ENCODE measurements at places on chromosomes 2 and 18.

GRCh38 chr2:55115761-55116597, 65.7 kb upstream of the RTN4 start:
- DNase-seq, result no peak

- no peak for DNase-seq
Observed at GRCh38 chr2:216590780-216591179, 42.4 kb upstream of the IGFBP2 start.

DNA sequence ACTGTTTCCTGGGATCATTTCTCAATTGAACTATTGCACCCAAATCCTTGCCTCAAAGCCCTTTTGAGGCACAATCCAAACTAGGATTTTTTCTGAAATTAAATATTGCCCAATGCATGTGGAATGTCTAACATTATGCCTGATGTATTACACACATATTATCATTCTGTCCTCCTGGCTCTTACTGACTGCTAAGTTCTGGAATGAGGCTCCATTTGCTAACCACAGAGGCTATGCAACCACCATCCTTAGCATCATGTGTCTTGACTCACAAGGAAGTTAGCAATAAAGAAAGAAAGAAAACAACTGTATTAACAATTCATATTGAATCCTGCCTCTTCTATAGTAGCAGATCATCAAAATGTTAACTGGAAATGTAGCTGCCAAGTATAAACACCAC, 1142.7 kb downstream of the CNTNAP5 start:
- DNase-seq, result no peak

DNA sequence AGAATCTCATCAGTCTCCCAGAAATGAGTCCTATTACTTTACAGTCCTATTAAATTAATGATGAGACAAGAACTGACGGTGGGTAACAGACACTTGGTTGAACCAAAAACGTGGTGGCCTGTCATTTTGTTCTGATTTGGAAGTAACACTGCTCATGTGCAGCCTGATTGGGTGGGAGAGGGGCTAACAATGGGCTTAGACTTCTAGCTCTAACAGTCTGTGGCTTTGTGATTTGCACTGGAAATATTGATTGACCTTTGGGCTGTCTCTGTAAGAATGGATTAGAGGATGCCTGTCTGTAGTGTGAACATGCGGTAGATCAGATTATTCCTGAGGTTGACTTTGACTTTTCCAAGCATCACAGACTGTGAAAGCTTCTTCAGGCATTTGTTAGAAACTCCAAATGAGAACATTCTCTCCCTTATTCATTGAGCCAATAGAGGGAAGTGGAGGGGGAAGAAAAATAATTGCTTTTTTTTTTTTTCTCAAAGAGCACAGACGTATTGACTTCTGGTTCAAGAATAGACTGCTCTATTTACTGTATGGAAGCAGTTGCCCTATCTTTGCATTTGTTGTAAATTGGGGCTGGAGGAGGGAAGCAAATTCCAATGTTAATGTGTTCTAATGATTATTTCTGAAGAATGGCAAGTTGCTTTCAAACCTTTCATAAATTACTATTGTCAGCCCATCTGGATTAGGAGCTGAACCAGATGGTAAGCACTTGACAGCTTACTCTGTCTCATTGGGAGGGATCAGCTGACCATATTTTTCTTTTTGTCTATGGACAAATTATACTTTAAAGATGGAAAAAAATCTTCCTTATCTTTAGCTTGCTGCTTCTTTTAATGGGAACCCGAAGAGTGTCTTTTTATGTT, 85.8 kb upstream of the TTN start:
- DNase-seq, result no peak

DNA sequence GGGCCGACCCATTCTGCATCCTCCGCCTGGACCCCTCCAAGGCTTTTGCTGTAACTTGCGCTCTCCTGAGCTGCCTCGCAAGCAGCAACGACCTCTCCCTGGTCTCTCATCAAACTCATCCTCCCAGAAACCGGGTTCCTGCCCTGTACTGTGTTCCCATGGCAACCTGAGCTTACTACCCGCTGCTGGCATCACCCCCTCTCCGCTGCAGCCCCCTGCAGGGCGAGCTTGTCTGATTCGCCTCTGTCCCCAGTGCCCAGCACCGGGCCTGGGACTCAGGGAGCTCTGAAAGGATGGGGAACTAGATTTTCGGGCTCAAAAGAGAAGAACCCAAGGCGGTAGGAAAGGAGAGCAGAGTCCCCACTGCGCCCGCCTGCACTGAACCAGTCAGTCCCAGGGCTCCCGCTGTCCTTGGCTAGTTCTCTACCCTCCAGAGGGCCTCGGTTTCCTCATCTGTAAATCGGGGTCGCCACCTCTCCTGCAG, 463 bp downstream of the HS1BP3 start:
- DNase-seq, result no peak

DNA sequence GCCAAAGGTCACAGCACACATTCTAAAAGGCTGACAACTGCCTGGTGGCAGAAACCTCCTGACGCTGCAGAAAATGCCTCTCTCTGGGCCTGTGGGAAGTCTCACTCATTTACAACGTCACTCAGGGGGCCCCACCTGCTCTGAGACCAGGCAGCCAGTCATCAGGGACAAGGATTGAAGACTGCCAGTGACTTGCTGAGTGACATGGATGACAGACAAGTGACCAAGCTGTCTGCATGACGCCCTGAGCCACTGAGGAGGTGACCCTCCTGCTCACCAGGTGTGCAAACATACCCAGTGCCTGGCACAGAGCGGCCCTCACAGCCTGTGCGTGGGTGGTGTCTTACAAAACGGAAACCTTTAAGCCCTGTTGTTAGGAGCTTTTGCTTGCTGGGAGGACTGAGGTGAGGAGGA, 392.4 kb downstream of the TNS1 start:
- peak; percentile 65 for DNase-seq

DNA sequence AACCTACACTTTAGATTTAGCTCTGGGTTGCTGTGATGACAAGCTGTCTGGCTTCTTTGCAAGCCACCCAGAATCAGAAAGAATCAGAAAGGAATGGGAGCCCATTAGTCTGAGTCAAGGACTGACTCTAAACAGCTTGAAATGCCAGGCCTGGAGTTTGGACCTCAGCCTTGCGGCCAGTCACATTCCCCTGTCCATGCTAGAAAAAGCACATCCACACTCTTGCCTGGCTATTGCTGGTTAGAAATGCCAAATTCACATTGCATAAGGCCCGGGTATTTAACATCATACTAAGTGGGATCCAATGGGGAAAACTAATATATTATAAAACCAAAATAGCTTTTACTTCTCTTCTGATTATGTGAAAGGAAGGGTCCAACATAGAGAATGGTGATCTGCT, 756.8 kb upstream of the KLHL29 start:
- no peak for DNase-seq

DNA sequence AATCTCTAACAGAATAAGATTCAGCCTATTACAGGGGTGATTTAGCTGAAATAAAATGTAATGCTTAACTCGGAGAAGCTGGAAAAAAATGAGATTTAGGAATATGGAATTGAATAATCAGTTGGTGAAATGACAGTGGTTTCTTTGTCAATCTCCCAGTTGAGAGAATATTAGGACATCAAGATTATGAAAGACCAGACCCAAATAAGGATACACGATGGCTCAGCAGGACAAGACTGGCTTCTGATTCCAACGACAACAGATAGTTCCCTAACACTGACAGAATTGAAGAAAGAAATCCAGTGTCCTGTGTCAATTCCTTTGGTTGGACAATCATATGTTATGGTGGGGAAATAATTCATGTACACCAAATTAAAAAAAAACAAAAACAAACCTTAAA, 55.8 kb downstream of the HRH4 start:
- DNase-seq, result no peak

GRCh38 chr2:229714080-229714735, at the start of gene DNER:
DNER (minus strand) TSS chr2:229714555; CDS start chr2:229714423, 132 bp downstream.
- peak; percentile 43 for DNase-seq

DNA sequence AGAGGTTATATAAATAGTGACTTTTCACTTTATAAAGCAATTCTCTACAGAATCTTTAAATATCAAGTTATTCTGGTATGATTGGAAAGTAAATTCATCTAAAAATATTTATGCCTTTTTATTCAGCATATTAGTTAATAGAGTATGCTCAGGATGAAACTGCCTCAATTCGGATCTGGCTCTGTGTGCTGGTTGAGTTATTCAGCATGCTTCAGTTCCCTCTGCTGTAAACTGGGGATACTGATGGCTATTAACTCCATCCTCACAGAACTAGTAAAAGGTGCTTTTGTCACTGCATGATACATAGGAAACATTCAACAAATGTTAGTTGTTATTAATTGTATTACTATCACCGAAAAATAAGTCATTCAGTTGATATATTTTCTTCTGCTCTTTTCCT, 250.3 kb downstream of the NRXN1 start:
- no peak for DNase-seq

DNA sequence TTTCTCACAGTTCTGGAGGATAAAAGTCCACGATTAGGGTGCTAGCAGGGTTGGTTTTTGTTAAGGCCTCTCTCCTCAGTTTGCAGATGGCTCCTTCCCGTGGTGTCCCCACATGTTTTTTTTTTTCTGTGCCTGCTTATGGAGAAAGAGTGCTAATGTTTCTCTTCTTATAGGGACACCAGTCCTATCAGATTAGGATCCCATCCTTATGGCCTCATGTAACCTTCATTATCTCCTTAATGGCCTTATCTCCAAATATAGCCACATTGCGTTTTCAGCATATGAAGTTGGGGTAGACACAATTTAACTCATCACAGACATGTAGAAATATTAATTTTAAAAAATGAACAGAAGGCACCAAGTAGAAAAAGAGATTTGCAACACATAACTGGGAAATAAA, 755.7 kb upstream of the CELF4 start:
- DNase-seq, result no peak

- DNase-seq, result no peak
Observed at GRCh38 chr2:59288771-59289170, 1047.6 kb upstream of the FANCL start.

DNA sequence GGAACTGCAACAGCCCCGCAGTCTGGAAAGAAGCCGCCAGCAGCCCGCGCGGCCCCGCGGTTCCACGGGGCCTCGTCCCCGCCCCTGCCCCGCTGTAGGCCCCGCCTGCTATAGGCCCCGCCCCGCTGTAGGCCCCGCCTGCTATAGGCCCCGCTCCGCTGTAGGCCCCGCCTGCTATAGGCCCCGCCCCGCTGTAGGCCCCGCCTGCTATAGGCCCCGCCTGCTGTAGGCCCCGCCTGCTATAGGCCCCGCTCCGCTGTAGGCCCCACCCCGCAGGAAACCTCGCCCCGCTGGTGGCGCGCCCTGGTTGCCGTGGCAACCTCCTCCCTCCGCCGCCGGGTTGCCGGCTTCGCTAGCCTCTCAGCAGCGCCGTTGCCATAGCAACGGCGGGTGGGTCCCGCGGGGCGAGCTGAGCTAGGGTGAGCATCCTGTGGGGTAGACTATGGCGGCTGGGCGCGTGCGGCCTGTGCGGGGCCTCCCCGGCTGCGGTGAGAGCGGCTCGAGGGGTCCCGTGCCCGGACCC, 12.2 kb upstream of the KIF1A start:
- peak; percentile 96 for DNase-seq

GRCh38 chr2:15460112-15460620, 101.0 kb downstream of the NBAS start:
- DNase-seq, result no peak

GRCh38 chr2:5064687-5065086, 627.5 kb upstream of the SOX11 start:
- no peak for DNase-seq

GRCh38 chr2:178284613-178285286, 90.4 kb downstream of the OSBPL6 start:
- no peak for DNase-seq

GRCh38 chr2:142136571-142136970, 5.8 kb upstream of the LRP1B start:
- DNase-seq, result no peak

- no peak for DNase-seq
Observed at GRCh38 chr2:44433895-44434294, 72.1 kb downstream of the CAMKMT start.

DNA sequence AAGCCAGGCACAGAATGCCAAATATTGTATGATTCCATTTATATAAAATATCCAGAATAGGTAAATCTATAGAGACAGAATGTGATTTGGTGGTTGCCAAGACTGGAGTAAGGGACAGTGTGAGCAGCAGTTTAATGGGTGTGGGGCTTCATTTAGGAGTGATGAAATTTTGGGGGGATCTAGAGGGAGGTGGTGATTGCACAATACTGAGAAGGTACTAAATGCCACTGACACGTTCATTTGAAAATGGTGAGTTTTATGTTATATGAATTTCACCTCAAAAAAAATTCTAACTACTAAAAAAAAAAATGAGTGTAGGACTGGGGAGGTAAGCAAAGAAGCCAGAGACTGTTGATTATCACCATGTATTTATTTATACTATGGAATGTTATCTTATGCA, 974.5 kb upstream of the ZEB2 start:
- no peak for DNase-seq

DNA sequence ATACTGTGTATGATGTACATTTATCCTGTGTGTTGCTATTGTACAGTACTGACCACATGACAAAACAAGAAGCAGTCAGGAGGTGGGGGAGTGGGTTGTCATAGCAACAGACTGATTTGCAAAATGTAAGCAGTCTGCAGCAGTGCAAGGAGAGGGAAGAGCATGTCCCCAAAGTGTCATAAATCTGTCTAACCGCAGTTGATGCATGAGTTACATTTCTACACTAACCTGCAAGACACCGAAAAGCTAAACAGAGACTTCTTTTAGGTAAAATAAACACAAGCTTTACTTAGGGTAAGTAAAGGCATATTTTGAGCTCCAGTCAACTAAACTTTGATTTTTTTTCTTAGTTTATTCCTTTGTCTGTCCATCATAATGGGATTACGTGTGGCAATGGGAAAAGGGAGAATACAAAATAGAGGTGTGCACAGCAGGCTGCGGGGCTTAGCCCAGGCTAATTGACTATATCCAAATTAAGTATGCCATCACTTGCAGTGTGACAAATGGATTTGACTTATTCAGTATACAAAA, 134.5 kb downstream of the MEIS1 start:
- no peak for DNase-seq

- no peak for DNase-seq
Observed at GRCh38 chr2:72661985-72662384, 163.8 kb downstream of the EXOC6B start.

DNA sequence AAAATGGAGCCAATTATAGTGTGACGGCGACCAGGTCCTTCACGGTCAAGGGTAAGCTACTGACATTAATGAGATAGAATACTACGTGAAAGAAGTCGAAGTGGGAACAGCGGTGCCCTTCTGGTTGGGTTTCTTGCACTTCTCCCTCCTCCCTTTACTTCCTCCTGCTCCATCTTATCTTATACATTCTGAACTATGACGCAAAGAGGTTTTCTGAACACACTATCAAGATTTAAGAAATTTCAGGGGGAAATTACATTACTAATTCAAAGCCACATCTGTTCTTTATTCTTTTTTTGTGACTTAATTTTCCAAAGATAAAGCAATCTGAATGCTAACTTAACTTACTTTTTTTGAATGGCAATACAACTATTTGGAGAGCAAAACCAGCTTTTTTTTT, 14.8 kb upstream of the IL18R1 start:
- no peak for DNase-seq

Data from stimulated activated CD4-positive, alpha-beta T cell treated with anti-CD3 and anti-CD28 coated beads, Interleukin-2, amount 100 ng/mL, for 24 hours (primary cell).